ENCODE measurements at places on chromosomes 6 and 20. TPM values are rescaled to one million over a fixed set of nuclear protein-coding genes. Genes with fewer than 3 reads are reported as not detected.

DNA sequence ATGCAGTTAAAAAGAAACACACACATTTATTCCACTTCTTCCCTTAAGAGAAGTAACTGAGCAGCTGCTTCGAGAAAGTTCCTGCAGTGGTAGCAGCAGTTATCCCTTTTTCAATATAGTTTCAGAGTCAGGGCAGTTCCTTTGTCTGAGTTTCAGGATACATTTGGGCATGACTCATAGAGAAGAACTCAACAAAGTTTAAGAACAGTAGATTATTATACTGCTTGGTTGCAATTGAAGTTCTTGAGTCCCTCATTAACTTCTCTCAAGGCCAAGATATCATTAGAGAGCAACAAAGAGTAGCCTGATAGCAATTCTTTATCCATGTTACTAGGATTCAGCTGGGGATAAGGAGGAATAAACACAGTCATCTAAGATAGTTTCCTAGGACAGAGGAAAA lies 54.4 kb downstream of the TPD52L1 start:
- H3K27ac ChIP-seq, result peak overlapping the region; percentile 38
- peaks cover 24% of the 10 kb centered on the region for H3K4me1 ChIP-seq
- DNase-seq, result no peak
- H3K4me3 ChIP-seq, result no peak overlapping the region
- no peaks in the 10 kb centered on the region for H3K36me3 ChIP-seq
- H3K27me3 ChIP-seq, result no peaks in the 10 kb centered on the region

DNA sequence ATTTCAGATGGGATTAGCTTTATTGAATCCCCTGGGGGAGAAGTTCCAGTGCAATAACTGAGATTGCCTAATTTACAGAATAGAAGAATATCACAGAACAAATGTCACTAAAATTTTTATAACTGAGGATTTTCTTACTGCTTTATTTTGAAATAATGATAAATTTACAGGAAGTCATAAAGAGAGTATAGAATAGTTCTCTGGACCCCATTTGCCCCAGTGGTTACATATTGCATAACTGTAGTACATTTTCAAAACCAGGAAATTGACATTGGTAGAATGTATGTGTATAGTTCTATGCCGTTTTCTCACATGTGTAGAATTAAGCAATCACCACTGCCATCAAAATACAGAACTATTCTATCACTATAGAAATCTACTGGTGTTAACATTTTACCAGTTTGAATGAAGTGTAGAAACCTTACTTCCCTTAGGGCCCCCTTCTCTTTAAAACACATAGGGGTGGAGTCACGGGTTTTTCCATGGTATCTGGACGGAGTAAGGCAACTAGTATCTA lies 18.3 kb downstream of the KIF6 start:
- no peak overlapping the region for H3K27ac ChIP-seq
- no peak overlapping the region for H3K4me3 ChIP-seq
- no peaks in the 10 kb centered on the region for H3K27me3 ChIP-seq
- no peaks in the 10 kb centered on the region for H3K36me3 ChIP-seq

DNA sequence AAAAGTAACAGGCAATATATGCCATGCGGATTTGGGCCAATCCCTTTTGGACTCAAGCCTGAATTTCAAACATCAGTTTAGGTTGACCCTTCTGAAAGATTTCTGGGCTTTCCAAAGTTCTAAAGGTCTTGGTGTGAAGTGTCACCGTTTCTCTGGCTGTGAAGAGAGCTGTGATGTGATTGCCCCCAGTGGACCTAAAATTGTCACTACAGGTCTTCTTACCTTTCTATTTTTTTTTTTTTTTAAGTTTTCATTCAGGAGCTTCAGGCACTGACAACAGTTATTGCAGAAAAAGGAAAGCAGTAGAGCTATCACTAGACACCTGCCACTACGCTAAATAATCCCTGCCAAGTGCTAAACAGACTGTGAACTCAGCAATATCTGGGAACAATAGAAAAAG lies 75.7 kb upstream of the OPRM1 start:
- DNase-seq, result no peak
- H3K36me3 ChIP-seq, result no peaks in the 10 kb centered on the region
- H3K4me3 ChIP-seq, result no peak overlapping the region
- H3K27ac ChIP-seq, result no peak overlapping the region
- H3K27me3 ChIP-seq, result no peaks in the 10 kb centered on the region

DNA sequence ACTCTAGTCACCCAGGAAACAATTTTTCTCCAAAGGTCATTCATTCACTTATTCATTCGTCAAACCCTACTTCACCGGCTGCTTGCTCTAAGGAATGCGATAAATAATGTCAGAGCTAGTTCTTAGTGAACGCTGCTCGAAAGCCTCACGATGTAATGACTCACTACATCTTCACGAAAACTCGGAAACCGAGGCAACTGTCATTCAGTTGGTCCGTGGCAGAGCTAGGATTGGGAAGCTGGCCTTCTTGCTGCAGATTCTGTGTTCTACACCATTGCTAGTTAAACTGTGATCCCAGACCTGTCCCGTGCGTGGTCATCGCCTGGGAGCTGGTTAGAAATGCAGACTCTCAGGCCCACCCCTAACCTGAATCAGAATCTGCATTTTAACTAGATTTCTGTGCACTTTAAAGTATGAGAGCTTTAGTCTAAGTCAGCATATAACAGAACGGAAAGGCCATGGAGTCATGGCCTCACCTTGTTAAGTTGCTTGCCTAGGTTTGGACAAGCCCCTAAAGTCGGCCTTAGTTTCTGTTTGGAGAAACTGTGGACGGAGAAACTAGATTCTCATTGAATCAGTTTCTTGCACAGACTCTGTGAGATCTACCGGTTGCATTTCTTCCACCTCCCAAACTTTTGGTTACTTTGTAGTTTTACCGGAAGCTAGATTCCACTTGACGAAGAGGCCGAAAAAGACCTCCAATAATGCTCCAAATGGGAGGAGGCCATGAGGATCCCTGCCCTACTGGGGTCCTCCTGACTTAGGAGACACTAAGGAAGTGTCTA lies 651 bp upstream of the CCND3 start:
- peak overlapping the region; percentile 89 for H3K27ac ChIP-seq
- H3K4me1 ChIP-seq, result peaks cover 54% of the 10 kb centered on the region
- peak overlapping the region; percentile 93 for H3K4me3 ChIP-seq
- no peaks in the 10 kb centered on the region for H3K36me3 ChIP-seq
- H3K27me3 ChIP-seq, result no peaks in the 10 kb centered on the region
- no peak for DNase-seq

DNA sequence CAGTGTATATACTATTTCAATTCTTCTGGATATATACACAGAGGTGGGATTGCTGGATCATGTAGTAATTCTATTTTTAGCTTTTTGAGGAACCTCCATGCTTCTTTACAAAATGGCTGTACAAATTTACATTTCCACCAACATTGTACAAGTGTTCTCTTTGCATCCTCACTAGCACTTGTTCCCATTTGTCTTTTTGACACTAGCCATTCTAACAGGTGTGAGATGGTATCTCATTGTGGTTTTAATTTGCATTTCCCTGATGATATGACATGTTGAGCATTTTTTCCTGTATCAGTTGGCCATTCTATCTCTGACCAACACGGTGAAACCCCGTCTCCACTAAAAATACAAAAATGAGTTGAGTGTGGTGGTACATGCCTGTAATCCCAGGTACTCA lies 68.1 kb upstream of the PMEPA1 start:
- no peak overlapping the region for H3K4me3 ChIP-seq
- no peak for DNase-seq

GRCh38 chr6:6008648-6009421 lies 2.1 kb upstream of the NRN1 start:
- no peak for DNase-seq
- H3K4me1 ChIP-seq, result peaks cover 21% of the 10 kb centered on the region
- H3K36me3 ChIP-seq, result no peaks in the 10 kb centered on the region

- H3K4me3 ChIP-seq, result no peak overlapping the region
- no peaks in the 10 kb centered on the region for H3K36me3 ChIP-seq
- no peak for DNase-seq
- peaks cover 7% of the 10 kb centered on the region for H3K4me1 ChIP-seq
- H3K27me3 ChIP-seq, result no peaks in the 10 kb centered on the region
These were observed 16.5 kb upstream of the EFHC1 start for GRCh38 chr6:52403627-52404026.

GRCh38 chr6:168304752-168305015 lies 14.9 kb downstream of the DACT2 start:
- no peaks in the 10 kb centered on the region for H3K36me3 ChIP-seq
- no peak for DNase-seq
- no peaks in the 10 kb centered on the region for H3K27me3 ChIP-seq
- H3K4me1 ChIP-seq, result no peaks in the 10 kb centered on the region
- H3K4me3 ChIP-seq, result no peak overlapping the region

GRCh38 chr6:122653094-122653493 lies 42.9 kb downstream of the PKIB start:
- no peak for DNase-seq
- H3K4me3 ChIP-seq, result no peak overlapping the region
- no peaks in the 10 kb centered on the region for H3K36me3 ChIP-seq

DNA sequence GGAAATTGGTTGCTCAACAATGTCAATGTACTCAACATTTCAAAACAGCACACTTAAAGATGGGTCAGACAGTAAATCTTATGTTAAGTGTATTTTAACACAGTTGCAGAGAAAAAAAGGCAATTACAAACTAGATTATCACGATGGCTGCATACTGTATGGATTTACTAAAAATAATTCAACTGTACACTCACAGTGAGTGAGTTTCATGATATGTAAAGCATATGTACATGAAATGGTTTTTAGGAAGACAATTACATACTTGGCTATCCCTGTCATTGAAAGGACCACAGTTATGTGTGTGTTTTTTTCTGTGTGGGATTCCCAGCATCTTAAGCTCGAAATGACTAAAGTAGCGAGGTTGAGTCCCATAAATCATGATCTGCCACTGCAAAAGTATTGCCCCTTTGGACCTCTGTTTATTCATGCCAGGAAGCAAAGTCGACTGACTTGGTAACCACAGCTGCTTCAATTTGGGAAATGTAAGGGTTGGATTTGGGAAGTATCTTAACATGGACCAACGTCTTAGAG lies 5.5 kb upstream of the SALL4 start:
- H3K4me1 ChIP-seq, result no peaks in the 10 kb centered on the region
- H3K27ac ChIP-seq, result no peak overlapping the region
- H3K4me3 ChIP-seq, result no peak overlapping the region
- no peak for DNase-seq

DNA sequence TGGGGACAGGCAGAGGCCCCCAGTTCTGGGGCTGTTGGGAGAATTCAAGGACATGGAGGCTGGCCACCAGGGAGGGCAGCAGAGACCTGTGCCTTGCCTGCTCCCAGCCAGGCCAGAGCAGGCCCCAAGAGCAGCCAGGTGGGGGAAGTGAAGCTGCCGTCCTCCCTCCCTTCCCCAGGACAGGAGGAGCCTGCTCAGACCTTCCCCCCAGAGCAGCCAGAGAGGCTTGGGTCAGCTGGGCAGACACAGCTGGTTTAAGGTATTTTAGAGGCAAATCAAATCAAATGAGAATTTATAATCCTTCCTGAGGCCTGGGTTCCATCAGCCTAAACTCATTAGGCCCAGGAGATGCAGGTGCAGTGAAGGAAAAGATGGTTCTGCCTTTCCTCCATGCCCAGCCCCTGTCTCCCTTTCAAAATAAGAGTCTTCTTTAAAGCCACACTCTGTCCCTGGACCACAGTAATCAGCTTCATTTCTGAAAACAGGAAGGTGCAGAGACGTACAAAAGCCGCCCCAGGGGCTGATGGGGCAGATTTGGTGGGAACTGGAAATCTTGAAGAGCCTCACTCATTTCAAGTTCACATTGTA lies 21.7 kb downstream of the BMP7 start:
- no peak overlapping the region for H3K4me3 ChIP-seq
- H3K36me3 ChIP-seq, result no peaks in the 10 kb centered on the region
- peak overlapping the region; percentile 84 for H3K27ac ChIP-seq

DNA sequence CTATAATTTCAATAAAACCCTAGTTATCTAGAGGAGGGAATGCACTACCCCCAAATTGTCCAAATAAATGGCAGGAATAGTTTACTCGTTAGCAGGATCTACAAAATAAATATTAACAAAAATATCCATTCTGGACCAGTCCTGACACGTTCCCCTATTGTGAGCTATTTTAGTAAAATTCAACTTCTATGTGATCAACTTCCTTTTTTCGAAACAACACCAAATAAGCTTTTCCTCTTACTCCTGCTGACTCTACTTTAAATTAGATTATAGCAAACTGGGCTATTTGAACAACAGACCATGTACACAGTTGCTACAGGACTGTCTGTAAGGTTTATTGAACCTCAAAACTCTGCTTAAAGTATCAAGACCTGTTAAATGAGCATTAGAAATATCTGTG lies 154.3 kb downstream of the IPCEF1 start:
- no peaks in the 10 kb centered on the region for H3K27me3 ChIP-seq
- peaks cover 6% of the 10 kb centered on the region for H3K36me3 ChIP-seq
- no peaks in the 10 kb centered on the region for H3K4me1 ChIP-seq
- no peak for DNase-seq
- no peak overlapping the region for H3K4me3 ChIP-seq

GRCh38 chr20:25017257-25017803 lies 24.8 kb upstream of the APMAP start:
- no peaks in the 10 kb centered on the region for H3K27me3 ChIP-seq
- H3K27ac ChIP-seq, result peak overlapping the region; percentile 55
- H3K36me3 ChIP-seq, result peaks cover 7% of the 10 kb centered on the region
- DNase-seq, result no peak

GRCh38 chr6:10963113-10963512 lies 76.3 kb downstream of the SYCP2L start:
- no peak overlapping the region for H3K4me3 ChIP-seq
- H3K27ac ChIP-seq, result no peak overlapping the region
- H3K27me3 ChIP-seq, result no peaks in the 10 kb centered on the region
- no peak for DNase-seq

- H3K27ac ChIP-seq, result no peak overlapping the region
- no peaks in the 10 kb centered on the region for H3K4me1 ChIP-seq
- DNase-seq, result no peak
- H3K36me3 ChIP-seq, result no peaks in the 10 kb centered on the region
- H3K27me3 ChIP-seq, result no peaks in the 10 kb centered on the region
These were observed 242.2 kb upstream of the ECI2 start for GRCh38 chr6:4377603-4378002.

- H3K4me1 ChIP-seq, result no peaks in the 10 kb centered on the region
- no peaks in the 10 kb centered on the region for H3K27me3 ChIP-seq
- no peak for DNase-seq
- no peaks in the 10 kb centered on the region for H3K36me3 ChIP-seq
- no peak overlapping the region for H3K27ac ChIP-seq
These were observed 612.2 kb downstream of the HDGFL1 start for GRCh38 chr6:23181356-23182110.

Gene GMDS
- 17.9 TPM for total RNA-seq

Gene OR2B6
- total RNA-seq, result not detected

Gene CDSN
- 0.13 TPM for total RNA-seq

Gene BIRC7
- 0.57 TPM for total RNA-seq

Gene OXT
- total RNA-seq, result not detected

Gene CST2
- not detected for total RNA-seq

Gene RBPJL
- total RNA-seq, result not detected

Gene PM20D2
- total RNA-seq, result 18.3 TPM

Gene HLA-DRB5
- 0.19 TPM for total RNA-seq
